ENCODE measurements at places on chromosomes 4 and X.

DNA sequence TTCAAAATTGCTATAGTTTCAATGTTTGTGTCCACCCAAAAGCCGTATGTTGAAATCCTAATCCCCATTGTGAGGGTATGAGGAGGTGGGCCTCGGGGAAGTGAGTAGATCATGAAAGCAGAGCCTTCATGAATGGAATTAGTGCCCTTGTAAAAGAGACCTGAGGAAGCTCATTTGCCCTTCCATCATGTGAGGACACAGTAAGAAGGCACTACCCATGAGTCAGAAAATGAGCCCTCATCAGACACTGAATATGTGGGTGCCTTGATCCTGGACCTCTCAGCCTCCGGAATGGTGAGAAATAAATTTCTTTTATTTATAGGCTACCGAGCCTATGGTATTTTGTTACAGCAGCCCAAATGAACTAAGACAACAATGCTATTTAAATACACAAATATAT, 57.7 kb upstream of the EFHC2 start:
- H3K27me3 ChIP-seq, result no peaks in the 10 kb centered on the region
- H3K36me3 ChIP-seq, result peaks cover 2% of the 10 kb centered on the region
- H3K27ac ChIP-seq, result no peak overlapping the region
- peaks cover 6% of the 10 kb centered on the region for H3K4me1 ChIP-seq

DNA sequence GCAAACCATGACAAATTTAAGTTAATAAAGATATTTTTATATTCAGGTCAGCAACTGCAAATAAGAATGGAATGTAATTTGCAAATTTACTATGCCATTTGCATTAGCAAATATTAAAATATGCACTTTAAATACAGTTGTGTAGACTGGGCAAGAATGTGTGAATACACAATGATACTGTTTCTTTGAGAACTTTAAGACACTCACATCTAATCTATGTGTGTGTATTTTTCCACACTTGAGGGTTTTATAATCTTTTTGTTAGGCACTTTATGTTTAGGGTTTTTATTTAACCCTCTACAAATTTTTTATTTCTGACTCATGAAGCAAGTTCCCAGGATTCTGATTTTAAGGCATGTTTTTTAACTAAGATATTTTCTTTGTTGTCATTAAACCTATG, 23.9 kb upstream of the NDNF start:
- no peaks in the 10 kb centered on the region for H3K36me3 ChIP-seq
- H3K4me1 ChIP-seq, result peaks cover 3% of the 10 kb centered on the region
- DNase-seq, result no peak
- no peak overlapping the region for H3K27ac ChIP-seq

- no peaks in the 10 kb centered on the region for H3K27me3 ChIP-seq
- peaks cover 11% of the 10 kb centered on the region for H3K4me1 ChIP-seq
- no peak overlapping the region for H3K27ac ChIP-seq
- DNase-seq, result no peak
- H3K36me3 ChIP-seq, result no peaks in the 10 kb centered on the region
Measured at GRCh38 chr4:145957302-145957701, 18.7 kb upstream of the ZNF827 start.

DNA sequence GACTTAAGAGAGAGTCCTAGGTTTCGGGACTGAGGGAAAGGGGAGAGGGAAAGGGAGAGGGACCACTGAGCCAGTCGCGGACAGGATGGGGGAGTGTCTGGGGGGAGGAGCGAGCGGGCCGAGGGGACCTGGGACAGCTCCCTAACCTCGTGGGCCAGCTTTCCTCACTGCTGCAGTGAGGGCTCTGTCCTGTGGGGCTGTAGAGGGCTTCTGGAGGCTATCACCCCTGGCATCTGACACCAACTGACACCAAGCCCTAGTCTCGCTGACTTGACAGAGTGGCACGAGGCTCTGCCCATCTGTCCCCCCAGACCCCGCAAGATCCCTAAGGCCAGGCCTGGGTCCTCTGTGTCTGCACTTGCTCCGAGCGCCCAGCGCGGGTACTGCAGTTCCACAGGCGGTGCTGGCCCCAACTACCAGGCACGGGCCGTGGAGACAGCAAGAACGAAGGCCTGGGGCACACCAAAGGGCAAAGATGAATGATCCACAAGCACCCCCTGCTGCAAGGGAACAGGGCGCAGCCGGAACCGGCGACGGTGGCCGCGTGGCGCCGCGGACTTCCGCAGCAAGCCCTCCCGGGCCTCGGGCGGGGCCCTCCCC, 465 bp downstream of the HAUS7 start:
- H3K27me3 ChIP-seq, result no peaks in the 10 kb centered on the region
- H3K36me3 ChIP-seq, result no peaks in the 10 kb centered on the region
- H3K27ac ChIP-seq, result peak overlapping the region; percentile 61
- DNase-seq, result no peak
- H3K4me3 ChIP-seq, result peak overlapping the region; percentile 75
- peaks cover 6% of the 10 kb centered on the region for H3K4me1 ChIP-seq

GRCh38 chr4:81531410-81531809, 59.7 kb upstream of the RASGEF1B start:
- no peaks in the 10 kb centered on the region for H3K36me3 ChIP-seq
- peaks cover 3% of the 10 kb centered on the region for H3K27me3 ChIP-seq
- peaks cover 2% of the 10 kb centered on the region for H3K4me1 ChIP-seq
- no peak overlapping the region for H3K4me3 ChIP-seq
- DNase-seq, result no peak

DNA sequence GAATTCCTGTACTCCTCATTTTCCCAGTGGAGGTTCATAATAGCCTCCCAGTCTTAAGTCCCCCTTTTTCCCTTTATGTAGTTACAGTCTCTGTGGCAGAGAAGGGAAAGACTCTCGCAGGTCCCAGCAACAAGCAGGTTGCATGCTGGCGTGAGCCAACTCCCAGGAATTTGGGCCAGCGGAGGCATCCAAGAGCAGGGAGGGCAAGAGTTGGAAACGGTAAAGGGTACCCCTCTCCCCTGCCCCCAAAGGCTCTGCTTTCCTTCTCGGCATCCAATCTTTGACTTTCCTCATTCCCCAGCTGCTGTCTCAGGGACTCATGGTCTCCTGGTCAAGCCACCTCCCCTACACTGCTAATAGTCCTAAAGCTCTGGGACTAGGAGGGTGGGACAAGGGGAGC, 15.4 kb upstream of the HSFX2 start:
- peaks cover 1% of the 10 kb centered on the region for H3K36me3 ChIP-seq
- no peak overlapping the region for H3K4me3 ChIP-seq
- no peaks in the 10 kb centered on the region for H3K27me3 ChIP-seq

DNA sequence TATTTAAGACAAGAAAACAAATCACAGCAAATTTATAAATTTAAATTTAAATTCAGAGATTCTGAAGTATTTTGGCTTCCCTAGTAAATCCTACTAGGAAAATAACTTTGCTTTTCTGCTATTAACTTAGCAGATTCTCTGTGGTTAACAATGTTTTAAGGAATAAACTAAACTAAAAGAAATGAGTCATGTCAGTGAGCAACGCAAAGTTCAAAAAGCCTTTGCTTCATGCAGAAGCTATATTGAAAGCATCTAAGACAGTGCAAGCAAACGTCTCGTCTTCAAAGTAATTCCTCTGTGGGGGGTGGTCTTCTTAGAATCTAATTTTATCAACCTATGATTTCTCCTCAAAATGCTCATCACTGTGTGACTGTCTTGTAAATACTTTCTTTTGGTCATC, 30.1 kb downstream of the GABRB1 start:
- no peak for DNase-seq
- no peaks in the 10 kb centered on the region for H3K36me3 ChIP-seq
- H3K27me3 ChIP-seq, result peaks cover 5% of the 10 kb centered on the region
- H3K4me1 ChIP-seq, result no peaks in the 10 kb centered on the region
- H3K4me3 ChIP-seq, result no peak overlapping the region
- H3K27ac ChIP-seq, result no peak overlapping the region

- H3K27ac ChIP-seq, result peak overlapping the region; percentile 8
- H3K4me1 ChIP-seq, result peaks cover 24% of the 10 kb centered on the region
- DNase-seq, result no peak
- H3K4me3 ChIP-seq, result no peak overlapping the region
- H3K27me3 ChIP-seq, result no peaks in the 10 kb centered on the region
Measured at GRCh38 chrX:45745479-45745878, 544.8 kb upstream of the DIPK2B start.

Data from mesothelial cell of epicardium (in vitro differentiated cells).